Smooth muscle cell of the brain vasculature (primary cell): ENCODE measurements at places on chromosomes 2 and 18.

GRCh38 chr2:101478181-101479001 lies 3.5 kb upstream of the RFX8 start:
- DNase-seq, result no peak

DNA sequence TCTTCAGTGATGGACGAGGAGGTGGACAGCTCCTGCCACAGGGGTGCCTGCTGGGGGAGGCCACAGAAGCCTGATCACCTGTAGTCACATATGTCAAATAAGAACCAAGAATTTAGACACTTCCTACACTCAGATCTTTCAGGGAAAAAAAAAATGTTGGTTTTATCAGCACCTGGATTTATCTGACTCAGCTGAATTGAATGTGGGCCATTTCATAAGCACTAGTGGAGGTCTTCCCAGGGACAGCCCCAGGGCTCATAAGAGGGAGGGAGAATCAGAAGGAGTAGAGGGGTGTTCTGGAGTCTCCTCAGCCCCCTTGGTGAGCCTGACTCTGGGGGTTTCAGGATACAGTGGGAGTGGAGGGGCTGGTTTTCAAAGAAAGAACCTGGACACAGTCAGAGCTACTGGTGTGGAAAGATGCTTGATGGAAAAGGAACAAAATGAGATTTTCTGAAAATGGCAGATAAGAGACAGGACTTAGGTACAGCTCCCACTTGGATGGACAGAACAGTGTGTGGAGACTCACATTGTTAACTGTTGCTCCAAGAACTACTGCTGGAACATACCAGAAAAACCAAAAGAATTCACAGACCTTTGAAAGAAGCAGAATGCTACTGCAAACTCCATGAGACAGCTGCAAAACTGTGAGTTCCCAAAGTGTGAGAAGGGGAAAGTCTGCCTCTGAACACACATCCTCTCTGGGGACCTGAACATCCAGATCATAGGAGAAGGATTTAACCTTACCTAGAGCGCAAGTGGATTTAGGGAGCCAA lies 45.4 kb downstream of the LCT start:
- DNase-seq, result no peak

- no peak for DNase-seq
These were observed 207.1 kb downstream of the ALK start for GRCh38 chr2:29714333-29714732.

DNA sequence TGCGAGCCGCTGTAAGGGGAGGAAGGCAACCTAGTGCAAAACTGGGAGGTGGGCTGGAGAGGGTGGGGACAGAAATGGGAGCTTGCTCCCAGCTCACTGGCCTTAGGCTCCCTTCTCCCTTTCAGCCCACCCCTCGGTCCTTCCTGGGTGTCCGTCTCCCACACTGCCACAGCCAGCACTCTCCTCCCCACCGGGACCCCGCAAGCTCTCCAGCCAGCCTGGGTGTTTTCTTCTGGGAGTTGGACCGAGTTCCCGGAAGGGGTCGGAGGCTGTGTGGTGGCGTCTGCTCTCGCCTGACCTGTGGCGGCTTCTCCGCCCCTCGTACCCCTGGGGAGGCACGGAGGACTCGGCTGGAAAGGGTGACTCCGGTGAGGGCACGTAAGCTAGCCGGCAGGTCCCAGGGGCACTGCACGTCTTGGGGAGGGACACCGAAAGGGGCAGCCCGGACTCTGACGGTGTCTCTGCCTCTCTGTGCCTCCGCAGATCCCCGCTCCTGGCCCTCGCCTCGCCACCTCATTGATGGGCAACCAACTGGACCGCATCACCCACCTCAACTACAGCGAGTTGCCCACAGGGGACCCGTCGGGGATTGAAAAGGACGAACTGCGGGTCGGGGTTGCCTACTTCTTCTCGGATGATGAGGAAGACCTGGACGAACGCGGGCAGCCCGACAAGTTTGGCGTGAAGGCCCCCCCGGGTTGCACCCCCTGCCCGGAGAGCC lies 1.1 kb downstream of the LRATD1 start:
- DNase-seq, result no peak

GRCh38 chr18:11115276-11115675 lies 34.1 kb downstream of the PIEZO2 start:
- DNase-seq, result no peak

DNA sequence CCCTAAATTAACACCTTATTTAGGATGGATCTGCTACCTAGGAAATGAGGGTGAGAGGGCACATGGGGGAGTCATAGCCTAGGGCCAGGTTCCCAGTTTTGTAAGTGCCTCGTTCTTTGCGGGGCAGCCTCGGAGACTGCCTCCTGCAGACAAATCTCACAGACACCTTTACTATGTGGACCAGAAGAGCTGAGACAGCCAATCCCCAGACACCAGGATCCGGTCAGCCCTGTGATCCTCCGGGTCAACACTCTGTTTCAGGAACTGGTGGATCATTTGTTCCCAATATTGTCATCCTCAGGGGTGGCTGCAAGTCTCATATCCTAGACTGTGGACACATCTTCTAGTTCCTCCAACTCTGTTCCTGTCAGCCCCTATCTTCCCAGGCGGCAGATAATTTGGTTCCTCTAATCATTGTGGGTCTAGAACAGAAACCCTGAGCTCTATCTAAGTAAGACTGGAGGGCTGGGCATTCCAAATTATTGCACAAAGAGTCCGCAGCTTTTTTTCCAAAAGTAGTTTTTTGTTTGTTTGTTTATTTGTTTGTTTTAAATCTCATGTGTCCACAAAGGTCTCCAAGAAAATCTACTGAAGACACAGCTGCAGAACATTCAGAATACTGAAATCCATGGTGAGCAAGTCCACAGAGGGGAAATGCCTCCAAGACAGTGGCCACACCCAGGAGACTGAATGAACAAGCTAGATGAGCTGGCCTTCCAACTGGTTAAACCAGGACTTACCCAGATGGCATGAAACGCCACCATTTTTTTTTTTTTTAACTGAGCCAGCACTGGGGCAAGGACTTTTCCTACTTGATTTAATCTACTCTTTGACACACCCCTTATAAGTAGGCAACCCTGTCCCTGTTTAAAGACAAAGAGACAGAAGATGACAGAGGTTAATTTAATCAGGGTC lies 6.2 kb upstream of the GDF7 start:
- DNase-seq, result no peak

DNA sequence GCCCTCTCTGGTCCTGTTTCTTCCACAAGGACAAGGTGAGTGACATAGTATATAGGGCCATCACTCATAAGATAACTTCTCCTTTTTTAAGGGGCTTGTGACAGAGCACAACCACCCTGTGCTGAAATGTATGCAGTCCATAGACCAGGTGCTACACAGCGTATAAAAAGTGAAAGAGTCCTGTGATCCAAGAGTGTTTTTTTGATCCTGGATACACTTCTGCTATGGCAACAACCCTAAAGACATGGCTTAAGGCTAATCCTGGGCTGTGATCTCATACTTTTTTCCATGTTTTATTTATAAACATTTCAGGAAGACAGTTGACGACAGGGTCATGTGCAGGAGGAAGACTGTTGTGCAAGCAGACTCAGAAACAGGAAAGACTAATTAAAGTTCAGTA lies 400.5 kb upstream of the TCF4 start:
- DNase-seq, result no peak

- no peak for DNase-seq
These were observed 2184.6 kb upstream of the PIK3C3 start for GRCh38 chr18:39770399-39770798.

- peak; percentile 57 for DNase-seq
These were observed 298.4 kb upstream of the MMADHC start for GRCh38 chr2:149885946-149886345.

GRCh38 chr2:72955228-72956049 lies 38.1 kb downstream of the EMX1 start:
- DNase-seq, result no peak

DNA sequence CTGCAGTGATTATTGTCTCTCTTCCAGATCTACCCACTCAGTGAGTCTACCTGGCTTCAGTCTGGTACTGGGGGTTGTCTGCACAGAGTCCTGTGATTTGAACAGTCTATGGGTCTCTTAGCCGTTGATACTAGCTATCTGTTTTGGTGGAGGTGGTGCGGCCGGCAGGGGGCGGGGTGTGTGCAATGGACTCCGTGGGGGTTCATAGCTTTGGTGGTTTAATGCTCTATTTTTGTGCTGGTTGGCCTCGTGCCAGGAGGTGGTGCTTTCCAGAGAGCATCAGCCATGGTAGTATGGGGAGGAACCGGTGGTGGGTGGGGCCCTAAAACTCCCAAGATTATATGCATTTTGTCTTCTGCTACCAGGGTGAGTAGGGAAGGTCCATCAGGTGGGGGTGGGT lies 1120.1 kb upstream of the FAM98A start:
- DNase-seq, result no peak

- no peak for DNase-seq
These were observed 96.2 kb downstream of the NCK2 start for GRCh38 chr2:105840933-105841332.
